ENCODE measurements at places on chromosomes 12 and 14.
A peak's percentile ranks its signal among the peaks of the same experiment; 100 is the strongest.

- no peak for DNase-seq
These were observed 74.9 kb upstream of the SLCO1C1 start for GRCh38 chr12:20620261-20620660.

GRCh38 chr14:71301611-71302010, 394.4 kb downstream of the PCNX1 start:
- no peak for DNase-seq

DNA sequence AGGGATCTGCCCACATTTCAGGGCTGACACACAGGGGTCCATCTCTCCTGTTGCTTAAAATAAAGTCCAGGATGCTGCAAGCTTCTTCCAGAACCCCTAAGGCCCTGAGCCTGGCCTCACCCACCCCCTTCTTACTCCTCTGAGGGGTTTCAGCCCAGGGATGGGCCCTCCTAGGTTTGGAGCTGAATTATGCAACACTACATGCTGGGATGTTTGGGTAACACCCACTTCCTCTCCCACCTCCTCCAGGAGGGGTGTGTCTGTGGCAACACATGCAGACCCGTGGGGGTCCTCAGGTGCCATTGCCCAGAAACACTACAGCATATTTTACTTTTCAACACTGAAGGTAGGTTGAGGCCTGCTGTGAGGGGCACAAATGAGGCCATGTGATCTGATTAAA, 5.4 kb downstream of the FBLN5 start:
- DNase-seq, result no peak

DNA sequence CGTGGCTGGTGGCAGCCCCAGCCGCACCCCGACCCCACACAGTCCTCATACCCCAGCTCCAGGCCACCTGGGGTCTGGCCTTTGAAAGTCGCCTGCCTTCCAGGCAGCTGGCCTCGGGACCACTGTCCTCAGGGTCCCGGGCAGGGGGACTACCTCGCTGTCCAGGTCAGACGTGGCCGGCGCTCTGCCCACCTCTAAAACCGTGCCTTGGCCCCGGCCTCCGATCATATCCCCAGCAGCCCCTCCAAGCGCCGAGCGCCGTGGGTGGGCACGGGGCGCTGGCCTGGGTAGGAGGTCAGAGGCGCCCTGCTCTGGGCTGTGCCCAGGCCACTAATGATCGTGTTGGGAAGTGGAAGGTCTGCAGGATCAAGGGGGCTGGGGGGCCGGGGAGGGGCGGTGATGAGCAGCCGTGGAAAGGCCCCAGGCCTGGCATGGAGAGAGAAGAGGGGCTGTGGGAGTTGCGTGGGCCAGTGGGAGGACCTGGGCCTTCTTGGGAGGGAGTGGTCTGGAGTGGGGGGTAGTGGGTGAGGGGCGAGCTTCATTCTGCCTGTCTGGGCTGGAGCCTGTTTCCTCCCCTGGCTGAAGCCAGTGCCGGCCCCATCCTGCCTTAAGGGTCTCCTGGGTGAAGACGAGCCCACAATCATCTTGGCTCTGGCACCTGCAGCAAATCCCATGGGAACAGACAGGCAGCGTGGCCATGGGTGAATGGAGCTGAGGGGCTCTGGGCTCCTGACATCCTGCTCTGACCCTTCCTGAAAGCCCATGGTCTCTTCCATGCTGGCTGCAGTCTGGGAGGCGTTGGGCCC, 4.9 kb downstream of the TMEM121 start:
- no peak for DNase-seq

DNA sequence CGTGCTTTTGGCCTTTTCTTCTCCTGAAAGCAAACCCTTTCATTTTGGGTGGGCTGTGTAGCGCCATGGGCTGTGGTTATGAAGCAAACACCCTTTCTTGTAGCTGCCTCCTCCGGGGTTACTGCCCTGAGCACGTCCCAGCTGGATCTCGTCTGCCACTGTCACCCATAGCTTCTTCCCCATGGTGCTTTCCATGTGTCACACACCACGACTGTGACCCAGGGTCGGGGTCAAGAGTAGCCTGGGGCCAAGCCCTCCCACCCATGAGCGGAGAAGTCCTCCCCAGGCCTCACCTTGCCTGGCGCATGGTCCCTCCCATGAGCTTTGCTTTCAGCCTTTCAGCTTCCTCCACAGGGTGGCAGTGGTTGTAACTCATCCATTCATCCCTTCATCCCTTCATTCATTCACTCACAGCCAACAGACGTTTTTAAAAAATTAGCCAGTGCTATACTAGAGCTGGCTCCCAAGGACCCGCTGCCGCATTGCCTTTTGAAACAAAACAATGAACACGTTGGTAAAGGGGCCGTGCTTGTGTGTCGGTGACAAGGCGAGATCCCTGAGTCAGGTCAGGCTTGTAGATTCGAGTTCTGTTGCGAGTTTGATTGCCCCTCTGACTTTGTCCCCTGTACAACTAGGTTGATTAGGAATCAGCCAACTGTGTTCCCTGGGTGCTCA, 29.5 kb downstream of the MEG3 start:
- no peak for DNase-seq

DNA sequence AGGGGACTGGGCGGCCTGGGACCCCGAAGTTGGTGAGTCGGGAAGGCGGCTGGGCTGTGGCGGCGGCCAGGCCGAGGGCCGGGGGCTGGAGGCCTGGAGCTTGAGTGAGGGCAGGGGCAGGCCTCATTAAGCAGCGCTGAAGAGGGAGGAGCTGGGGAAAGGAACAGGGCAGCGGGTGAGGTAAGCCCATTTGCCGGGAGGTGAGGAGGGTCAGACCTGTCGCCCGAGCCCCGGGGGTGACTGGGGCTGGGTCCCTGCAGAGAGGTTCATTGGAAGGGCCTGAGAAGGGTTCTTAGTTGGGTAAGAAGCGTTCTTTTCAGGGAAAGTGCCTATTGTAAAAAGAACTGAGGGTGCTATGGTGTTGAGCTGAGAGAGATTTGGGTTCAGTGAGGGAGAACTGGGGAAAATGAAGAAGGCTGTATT, 441 bp downstream of the RAB5B start:
- DNase-seq, result peak; percentile 26

DNA sequence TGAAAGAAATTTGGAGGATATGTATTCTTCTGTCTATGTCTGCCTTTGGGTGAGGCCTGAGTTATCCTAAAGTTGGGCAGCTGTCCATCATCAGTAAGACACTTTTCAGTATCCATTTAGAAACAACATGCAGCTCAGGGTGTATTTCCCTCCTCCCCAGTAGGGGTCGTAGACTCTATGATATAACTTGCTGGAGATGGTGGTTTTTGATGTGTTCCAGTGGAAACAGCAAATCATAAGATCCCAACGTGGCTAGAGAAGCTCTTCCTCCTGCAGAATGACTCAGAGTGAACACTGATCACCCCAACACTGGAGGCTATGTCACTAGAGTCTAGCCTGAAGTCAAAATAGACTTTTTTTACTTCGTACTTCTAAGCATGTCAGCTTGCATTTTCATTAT, 331.6 kb upstream of the STXBP6 start:
- DNase-seq, result no peak

GRCh38 chr14:74735125-74735524, 22.2 kb downstream of the FCF1 start:
- DNase-seq, result no peak

DNA sequence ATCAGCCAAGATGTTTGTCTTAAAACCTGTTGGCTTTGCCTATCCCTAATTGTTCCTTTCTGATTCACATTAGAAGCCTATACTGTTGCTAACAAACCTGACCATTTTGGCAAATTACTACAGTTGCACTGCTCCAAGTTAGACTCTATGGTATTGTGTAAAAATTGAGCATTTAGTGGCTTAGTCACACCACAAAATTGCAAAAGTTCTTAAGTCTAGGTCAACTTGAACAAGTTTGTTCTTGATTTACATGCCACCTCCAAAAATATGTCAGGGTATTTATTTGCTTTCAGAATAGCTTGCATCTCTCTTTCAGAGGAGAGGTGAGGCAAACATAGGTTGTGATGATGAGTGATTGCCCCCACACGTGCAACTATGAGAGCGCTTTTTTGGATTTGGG, 27.0 kb upstream of the PTHLH start:
- DNase-seq, result no peak

DNA sequence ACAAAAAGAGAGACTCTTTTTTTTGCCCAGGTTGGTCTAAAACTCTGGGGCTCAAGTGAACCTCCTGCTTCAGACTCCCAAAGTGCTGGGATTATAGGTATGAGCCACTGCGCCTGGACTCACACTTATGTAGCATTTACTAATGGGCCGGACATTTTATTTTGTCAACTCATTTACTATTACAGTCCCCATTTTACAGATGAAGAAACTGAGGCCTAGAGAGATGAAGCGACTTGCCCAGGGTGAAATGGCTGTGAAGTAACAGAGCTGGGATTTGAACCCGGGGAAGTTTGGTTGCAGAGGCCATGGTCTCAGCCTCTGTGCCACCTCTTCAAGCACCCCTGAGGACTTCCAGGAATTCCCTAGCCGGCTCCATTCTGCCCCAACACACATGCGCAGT, 9.4 kb downstream of the HPD start:
- DNase-seq, result no peak

GRCh38 chr12:108985750-108986149, 35.1 kb downstream of the SVOP start:
- DNase-seq, result no peak

DNA sequence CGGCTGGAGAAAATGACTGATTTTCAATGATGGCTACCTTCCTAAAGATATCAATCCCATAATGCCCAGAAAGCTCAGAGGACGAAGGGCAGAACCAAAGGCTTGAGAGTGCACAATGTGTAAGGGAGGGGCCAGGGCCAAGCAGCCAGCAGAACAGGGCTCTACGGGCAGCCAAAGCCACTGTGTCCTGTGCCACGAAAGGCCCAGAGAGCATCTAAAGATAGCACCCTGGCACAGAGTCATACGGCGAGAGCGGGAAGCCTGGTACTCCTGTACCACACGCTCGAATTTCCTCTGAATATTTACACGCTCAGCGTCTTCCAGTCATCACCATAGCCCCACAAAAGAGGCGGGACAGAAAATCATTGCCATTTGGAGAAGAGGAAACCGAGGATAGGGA, 39.5 kb downstream of the PRMT8 start:
- no peak for DNase-seq

GRCh38 chr12:33277376-33277775, 162.2 kb downstream of the SYT10 start:
- DNase-seq, result no peak

DNA sequence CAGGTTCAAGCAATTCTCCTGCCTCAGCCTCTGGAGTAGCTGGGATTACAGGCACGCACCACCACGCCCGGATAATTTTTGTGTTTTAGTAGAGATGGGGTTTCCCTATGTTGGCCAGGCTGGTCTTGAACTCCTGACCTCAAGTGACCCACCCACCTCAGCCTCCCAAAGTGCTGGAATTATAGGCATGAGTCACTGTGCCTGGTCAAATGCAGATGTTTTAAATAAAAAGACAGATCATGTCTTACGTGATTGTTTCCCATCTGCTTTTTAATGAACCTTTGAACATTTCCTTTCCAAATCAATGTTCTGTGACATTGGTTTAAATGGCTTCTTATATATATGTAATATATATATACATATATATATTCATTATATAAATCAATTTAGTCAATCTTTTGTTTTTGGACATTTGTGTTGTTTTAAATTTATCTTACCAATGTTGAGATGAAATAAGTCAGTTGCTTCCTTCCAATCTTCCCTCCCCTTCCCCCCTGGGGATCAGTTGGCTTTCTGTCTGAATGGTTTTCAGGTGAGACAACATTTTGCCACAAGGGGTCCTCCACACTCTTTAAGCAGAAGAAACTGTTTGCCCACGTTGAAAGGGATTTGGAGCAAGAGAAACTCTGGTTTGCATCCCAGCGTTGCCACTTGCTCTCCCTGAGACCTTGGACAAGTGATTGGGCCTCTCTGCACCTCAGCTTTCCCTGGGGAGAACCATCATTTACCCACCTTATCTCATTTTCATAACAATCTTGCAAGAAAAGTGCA, 47.6 kb upstream of the RBM19 start:
- DNase-seq, result no peak

DNA sequence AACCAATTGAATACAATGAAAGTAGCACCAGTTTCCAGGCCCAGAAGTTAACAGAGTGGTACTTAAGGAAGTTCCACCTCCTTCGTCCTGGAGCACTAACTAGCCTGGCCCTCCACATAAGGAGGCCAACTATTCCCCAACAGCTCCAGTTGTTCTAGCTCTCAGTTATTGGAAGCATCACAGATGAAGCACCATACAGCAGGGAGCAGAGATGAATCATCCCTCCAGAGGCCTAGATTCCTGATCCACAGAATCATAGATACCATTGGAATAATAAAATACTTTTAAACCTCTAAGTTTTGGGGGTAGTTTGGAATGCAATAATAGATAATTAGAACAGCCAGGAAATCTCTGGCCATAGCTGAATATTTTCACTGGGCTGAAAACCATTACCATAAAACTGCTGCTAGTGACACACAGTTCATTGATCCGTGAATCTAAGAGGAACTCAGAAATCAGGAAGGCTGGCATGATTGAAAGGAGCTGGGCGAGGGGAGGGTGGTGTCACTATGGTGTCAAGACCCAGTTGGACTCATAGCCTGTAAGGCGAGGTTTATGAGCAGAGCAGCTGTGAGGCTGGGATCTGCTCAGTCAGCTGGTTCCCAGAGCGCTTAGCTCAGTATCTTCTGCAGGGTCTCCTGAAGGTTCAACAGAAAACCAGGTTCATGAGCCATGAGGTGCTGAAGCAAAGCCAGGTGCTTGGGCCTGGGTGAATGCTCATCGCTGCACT, 371.4 kb upstream of the TMTC1 start:
- DNase-seq, result no peak

GRCh38 chr14:90132821-90133570, 71.2 kb downstream of the KCNK13 start:
- no peak for DNase-seq

DNA sequence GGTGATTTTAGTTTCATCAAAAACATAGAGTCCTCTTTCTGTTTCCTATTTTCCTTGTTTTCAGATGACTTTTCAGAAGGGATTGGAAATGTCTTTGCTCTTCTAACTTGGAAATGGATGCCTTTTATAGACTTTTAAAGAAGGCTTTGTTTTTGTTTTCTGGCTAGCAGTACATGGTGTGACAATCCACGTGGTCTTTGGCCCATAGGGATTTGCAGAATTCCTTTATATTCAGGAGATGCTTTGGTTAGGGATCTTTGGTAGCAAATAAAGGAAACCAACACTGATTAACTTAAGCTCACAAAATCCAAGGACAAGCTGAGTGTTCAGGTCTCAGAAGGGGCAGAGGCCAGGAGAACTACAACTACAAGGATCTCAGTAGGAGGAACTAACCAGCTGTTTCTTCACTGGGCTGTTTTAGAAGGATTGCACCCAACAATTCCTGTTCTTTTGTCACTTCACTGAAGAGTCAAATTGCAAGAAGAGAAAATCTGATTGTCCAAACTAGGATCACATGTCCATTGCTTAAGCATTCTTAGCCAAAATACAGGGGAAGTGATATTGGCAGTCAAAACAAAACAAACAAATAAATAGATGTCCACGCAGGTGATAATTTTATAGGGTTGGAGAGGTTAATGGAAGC, 58.6 kb upstream of the MANSC4 start:
- no peak for DNase-seq

- no peak for DNase-seq
These were observed 16.8 kb upstream of the TMEM119 start for GRCh38 chr12:108614639-108615038.

All from CD4-positive, alpha-beta T cell treated with Interleukin-6 at 100 ng/mL for 8 hours (primary cell).